ENCODE measurements at places on chromosomes 1 and 21.

- DNase-seq: no peak
Measured at GRCh38 chr1:3652548-3653285, 401 bp downstream of the TP73 start.

- DNase-seq: no peak
Measured at GRCh38 chr1:228107636-228108035, 1.5 kb downstream of the MRPL55 start.

DNA sequence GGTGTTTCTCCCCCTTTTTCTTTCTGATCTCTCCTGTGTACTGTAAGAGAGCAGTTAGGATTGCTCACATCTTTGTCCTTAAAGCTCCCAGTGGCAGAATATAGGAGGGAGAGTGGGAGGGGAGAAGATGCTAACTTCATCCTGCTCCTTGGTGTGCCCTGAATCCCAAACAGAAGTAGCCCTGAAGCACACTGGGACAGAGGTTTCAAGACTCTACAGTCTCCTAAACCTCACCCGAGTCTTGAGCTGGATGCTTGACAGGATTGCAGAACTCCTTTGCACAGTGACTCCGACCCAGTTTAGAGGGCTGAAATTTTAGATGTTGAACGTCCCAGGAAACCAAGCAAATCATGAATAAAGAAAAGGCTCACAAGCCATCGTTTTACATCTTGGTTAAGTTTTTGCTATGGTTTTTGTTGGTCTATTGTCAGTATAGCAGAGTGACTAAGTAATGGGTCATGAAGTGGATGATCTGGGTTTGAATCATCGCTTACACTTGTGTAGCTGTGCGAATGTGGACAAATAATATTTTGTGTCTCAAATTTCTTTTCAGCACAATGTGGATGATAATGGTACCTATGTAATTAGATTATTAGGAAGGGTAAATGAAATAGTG, 37.5 kb downstream of the XCL2 start:
- no peak for DNase-seq

- no peak for DNase-seq
Measured at GRCh38 chr1:36657826-36658225, 175.1 kb upstream of the CSF3R start.

Data from effector memory CD8-positive, alpha-beta T cell (primary cell).